ENCODE measurements at places on chromosomes 5 and 9.

- DNase-seq, result no peak
Observed at GRCh38 chr5:132455614-132456115, 34.9 kb downstream of the IRF1 start.

DNA sequence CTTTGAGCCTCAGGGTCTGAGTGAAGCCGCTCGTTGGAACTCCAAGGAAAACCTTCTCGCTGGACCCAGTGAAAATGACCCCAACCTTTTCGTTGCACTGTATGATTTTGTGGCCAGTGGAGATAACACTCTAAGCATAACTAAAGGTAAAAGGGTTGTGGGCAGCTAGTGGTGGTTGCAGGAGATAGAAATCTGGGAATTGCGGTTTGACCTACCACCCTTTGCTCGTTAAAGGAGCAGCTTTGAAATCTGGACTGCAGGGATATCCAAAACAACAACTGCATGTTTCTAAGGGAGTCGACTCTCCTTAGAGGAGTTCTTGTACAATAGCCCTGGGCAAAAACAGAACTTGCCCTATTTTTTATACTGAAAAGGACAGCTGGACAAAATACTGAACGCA is 19.0 kb downstream of the ABL1 start:
- no peak for DNase-seq

DNA sequence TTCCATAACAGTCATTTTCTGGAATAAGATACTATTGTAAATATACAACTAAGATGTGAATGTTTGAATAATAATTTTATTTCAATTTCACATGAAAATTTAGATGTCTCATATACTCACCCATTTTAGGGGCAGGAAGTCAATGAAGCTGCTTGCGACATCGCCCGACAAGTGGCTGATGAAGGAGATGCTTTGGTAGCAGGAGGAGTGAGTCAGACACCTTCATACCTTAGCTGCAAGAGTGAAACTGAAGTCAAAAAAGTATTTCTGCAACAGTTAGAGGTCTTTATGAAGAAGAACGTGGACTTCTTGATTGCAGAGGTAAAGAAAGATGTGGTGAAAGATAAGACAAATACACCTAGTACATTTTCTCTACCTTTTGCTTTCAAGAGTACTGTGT is 8.6 kb downstream of the BHMT start:
- no peak for DNase-seq

GRCh38 chr5:9314558-9314957 is 231.3 kb downstream of the SEMA5A start:
- no peak for DNase-seq

- no peak for DNase-seq
Observed at GRCh38 chr5:137466889-137467288, 32.2 kb downstream of the SPOCK1 start.

GRCh38 chr5:141573489-141574121 is 45.2 kb downstream of the DIAPH1 start:
- DNase-seq, result no peak

GRCh38 chr9:112839331-112839730 is 51.3 kb downstream of the SLC46A2 start:
- no peak for DNase-seq

DNA sequence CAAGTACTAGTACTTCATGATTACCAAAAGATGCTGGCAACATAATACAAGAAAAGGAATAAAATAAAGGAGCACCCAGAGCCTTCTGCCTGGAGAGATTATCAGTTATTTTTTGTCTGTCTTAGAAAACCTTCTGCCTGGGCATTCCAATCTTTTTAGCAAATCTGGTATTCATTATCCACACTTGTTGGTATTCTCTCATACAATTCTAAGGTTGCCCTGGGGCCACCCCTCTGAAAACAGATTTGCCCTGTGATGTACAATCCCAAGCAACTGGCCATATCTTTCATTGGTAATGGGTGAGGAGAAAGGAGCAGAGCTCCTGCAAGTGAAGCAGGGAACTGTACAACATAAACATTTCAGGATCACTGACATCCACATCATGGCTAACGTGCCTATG is 47.8 kb downstream of the WDR41 start:
- DNase-seq, result no peak

GRCh38 chr5:157387683-157388093 is 72.3 kb upstream of the NIPAL4 start:
- DNase-seq, result no peak

- no peak for DNase-seq
Observed at GRCh38 chr9:14529054-14529453, 164.2 kb downstream of the ZDHHC21 start.

DNA sequence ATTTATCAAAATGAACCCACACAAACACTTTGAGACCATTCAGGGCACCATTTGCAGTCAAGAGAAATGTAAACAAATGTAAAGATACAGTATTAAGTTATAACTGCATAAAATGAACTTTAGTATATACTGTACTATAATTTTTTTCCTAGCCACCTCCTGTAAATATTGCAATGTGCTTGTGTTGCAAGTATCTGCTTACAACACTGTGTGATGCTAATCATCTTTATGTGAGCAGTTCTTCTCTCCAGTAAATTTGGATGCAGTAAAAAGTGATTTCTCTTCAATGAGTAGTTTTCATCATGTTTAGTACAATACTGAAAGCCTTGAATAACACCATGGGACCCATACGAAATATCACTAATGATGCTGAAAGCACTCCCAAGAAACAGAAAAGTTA is 9.4 kb downstream of the G3BP1 start:
- DNase-seq, result no peak

- DNase-seq, result no peak
Observed at GRCh38 chr5:44983006-44983405, 174.3 kb downstream of the MRPS30 start.

- no peak for DNase-seq
Observed at GRCh38 chr9:115625251-115625650, 507.3 kb upstream of the TNC start.

DNA sequence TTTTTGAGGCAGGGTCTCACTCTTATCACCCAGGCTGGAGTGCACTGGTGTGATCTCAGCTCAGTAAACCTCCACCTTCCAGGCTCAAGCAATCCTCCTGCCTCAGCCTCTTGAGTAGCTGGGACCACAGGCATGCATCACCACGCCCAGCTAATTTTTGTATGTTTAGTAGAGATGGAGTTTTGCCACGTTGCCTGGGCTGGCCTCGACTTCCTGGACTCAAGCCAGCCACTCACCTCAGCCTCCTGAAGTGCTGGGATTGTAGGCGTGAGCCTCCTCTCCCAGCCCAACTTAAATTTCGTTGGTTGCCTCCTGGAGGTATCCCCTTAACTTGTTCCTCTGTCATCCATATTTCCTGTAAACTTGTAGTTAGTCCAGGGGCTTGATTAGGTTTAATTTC is 47.2 kb downstream of the RAB24 start:
- DNase-seq, result no peak

- DNase-seq, result no peak
Observed at GRCh38 chr9:38359689-38360385, 32.7 kb upstream of the ALDH1B1 start.

- DNase-seq, result no peak
Observed at GRCh38 chr9:69136185-69136584, 37.9 kb upstream of the TJP2 start.

GRCh38 chr5:122401976-122402725 is 90.1 kb downstream of the SNCAIP start:
- no peak for DNase-seq

DNA sequence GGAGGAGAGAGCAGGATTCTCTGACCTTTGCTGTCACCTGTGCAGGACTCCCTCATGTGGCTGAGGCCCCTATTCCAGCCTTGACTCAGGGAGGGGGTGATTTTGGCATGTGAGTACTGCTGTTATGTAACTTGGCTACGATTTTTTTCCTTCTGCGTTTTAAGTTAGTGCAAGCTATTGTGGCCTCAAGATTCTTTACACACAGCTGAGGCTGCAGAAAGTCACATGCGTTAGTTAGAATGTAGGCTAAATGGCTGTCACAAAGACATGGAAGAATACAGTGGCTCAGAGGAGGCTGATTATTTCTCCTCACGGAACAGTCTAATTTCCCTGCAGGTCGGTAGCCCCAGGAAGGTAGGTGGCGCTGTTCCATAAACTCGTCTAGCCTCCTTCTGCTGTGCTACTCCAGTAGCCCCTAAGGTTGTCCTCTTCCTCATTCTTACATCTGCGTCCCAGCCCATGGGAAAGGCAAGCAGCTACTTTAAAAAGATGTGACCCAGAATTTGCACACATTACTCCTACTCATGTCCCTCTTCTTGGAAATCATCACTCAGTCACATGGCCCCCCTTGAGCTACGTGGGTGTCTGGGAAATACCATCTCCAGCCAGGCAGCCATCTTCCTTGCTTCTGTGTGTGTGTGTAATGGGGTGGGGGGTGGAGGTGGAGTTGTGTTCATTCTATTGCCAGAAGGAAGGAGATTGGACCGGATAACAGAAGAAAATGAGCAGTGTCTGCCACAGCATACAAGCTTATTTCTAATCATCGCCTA is 486.6 kb downstream of the CCDC171 start:
- DNase-seq, result no peak

GRCh38 chr9:38249587-38250210 is 142.8 kb upstream of the ALDH1B1 start:
- DNase-seq, result no peak

DNA sequence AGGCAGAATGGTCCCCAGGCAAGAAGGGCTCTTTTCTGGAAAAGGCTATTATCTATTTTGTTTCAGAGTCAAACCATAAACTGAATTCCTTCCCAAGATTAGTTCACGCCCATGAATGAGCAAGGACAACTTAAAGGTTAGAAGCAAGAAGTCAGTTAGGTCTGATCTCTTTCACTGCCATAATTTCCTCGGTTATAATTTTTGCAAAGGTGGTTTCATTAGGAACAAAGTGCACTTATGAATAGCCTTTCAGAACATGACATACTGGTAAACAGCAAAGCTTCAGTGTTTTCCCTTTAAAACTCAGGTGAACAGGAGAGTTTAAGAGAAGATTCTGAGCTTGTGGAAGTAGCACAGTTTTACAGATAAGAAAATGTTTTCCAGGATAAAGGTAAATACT is 177.9 kb downstream of the GDNF start:
- DNase-seq, result no peak

GRCh38 chr9:70490478-70490877 is 76.0 kb upstream of the KLF9 start:
- DNase-seq, result no peak

Measured in stimulated activated CD8-positive, alpha-beta memory T cell treated with anti-CD3 and anti-CD28 coated beads, Interleukin-4, amount 100 ng/mL, for 1 hour (primary cell).